Thyroid gland (tissue), 4 donors: ENCODE measurements at places on chromosomes 1 and 21. TPM values are rescaled to one million over a fixed set of nuclear protein-coding genes. Genes with fewer than 3 reads are reported as not detected.

Gene GJB3
- total RNA-seq, result 0.54 TPM

- DNase-seq, result peak; percentile 94
Observed at GRCh38 chr1:46613661-46614603, 2.7 kb downstream of the MOB3C start.

DNA sequence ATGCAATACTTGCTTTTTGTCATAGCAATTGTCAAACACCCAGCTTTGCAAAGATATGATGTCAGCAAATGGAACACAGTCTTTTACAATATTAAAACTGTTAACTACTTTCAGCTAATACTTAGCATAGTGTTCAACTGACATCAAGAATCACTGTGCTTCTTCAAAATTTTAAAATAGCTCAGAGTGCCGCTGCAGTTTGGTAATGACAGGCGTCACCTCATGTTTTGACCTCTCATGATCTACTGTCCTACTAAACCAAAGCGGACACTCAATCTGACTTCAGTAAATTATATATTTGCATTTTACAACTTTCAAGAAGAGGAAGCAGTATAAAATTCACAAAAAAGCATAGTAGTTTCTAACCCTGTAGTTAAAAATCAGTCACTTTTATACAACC lies 2.0 kb downstream of the FMO1 start:
- no peak for DNase-seq

DNA sequence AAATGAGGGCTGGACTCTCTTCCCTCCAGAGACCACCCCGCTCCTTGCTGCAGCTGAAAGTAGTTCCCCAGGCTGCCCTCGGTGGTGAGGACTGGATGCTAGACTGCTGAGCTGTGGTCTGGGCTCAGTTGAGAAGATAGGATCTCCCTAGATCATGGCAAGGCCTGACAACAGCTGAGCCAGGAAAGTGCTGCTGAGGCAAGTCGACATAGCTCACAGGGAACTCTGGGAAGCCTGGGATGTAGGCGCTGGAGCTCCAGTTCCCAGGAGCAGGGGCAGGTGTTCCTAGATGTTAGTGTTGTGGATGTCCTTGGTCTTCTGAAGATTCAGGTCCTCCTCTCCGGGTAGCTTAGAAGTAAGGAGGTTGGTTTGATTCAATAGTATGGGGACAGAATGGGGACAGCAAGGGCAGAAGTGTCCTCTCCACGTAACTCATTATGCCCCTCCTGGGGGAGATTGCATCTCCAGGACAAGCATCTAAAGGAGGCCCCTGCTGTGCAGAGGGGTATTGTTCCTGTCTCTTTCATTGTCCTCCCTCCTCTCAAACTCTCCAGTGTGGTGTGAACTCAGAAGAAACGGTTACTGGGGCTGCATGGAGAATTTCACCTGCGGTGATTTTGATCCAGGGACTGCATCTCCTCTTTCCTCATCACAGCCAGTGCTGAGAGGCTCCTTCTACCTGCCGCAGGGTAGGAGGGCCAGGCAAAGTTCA lies 3.7 kb downstream of the CYB561D1 start:
- no peak for DNase-seq

DNA sequence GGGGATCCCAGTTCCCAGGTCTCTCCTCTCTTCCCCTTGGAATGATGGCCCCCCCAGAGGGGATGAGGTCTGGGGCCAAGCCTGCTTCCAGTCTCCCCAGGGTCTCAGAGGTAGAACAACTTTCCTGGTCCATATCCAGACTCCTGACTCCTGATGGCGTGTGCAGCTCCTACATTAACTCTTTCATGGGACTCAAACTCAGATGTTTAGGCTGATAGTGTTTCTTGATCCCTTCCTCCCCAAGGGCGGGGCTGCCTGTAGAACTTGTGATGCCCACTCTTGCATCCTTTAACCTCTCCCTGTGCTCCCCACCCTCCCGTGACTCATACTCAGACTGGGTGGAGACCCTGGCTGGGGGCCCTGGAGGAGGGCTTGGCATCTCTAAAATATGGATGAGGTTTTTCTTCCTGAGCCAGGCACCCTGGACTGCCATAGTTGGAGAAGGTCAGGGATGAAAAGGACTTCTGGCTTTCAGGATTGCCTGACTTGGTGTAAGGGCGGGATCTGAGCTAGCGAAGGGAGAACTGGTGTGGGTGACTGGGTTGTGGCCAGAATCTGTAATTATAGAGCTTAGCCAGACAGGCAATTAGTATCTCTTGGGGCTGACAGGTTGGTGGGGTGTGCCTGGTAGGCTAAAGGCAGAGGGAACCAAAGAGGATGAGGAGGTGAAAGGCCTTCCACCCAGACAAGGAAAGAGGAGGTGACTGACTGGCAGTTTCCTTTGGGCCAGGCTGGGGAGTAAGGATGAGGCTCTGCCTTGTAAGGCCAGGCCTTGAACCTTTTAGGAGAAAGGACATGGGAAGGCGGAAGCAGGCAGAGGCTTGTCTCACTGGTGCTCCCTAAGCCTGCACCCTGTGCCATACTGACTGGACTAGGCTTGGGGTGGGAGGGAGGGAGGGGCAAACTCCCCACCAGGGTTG lies 1.5 kb downstream of the ATP8B2 start:
- DNase-seq, result peak; percentile 19

DNA sequence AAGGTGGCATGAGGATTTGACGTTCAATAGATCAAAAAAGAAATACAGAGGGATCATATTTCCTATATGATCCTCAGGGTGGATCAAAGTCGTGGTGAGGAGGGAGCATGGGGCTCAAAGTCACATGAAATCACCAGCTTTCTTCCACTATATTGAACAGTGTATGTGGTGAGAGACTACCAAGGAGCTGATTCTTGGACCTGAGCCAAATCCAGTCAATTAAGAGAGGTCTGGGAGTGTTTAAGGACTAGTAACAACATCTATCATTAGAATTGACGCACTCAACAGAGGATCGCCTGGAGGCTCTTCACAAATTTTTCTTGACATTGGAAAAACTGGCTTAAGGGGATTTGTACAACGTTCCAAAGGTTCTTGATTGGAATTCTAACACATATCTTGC lies 267.7 kb upstream of the PROX1 start:
- no peak for DNase-seq

DNA sequence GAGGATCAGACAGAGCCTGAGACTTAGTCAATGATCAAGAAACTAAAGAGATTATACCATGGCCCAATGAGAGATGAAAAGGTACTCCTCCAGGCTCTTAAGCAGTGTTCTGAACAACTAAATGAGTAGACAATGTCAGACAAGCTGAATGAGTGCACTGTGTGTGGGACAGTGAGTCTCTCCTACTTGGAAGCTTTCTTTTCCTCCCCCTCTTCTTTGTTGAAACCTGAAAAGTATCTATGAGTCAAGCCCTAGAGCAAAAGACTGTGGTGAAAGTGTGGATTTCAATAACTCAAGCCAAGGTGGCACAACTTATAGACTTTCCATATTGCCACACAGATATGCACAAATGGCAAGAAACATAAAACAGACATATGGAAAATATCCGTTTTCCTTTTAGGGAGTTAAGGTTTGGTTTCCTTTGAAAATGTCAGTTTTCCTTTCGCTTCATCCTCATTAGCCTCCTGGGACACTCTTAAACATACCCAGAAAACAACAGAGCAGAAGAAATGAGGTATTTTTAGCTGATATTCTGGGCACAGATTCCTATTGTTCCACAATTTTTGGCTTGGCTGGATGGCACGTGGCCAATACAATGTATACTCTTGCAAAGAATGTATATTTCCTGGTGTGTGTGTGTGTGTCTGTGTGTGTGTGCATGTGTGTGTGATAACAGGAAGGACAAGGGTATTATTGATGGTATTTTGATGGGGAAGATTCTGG lies 96.6 kb downstream of the LMX1A start:
- DNase-seq, result no peak
